ENCODE measurements at places on chromosomes 16 and 17.
A peak's percentile ranks its signal among the peaks of the same experiment; 100 is the strongest.

DNA sequence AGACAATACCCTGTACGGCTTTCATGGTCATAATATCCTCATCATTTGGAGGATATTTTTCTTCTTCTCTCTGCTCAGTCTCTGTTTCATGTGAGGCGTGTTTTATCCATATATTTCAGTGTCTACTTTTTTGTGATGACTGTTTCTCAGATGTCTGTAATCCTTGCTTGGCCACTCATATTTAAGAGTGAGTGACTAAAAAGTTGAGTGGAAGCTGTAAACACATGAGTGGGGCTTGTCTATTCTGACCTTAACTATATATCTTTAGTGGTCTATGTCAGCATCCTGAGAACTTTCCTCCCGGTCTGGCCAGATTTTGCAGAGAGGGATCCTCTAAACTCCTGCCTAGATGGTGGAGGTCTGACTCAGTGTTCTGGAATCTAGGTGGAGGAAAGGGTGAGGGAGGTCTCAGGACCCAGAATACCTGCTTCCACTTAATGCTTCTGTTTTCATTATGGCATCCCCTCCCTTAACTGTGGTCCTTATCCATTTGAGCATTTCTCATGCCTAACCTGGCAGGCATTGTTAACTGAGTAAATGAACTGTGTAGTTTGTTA is 6.0 kb downstream of the DDX19B start:
- no peak for DNase-seq

DNA sequence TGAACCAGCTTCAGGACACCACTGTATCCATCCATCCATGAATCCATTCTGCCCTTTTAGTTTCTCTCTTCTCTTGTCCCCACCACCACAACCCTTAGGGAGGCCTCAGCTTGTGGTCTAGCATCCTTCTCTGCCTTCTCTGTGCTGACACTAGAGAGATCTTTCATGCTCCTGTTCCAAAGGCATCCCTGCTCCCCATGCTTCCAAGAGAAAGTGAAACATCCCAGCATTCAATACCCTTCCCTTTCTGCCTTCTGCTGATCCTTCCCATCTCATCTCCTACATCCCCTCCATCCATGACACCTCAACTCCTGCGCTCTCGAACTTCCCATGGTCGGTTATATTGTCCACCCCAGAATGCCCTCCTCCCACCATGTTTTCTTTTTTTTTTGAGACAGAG is 10.0 kb downstream of the RAPGEFL1 start:
- no peak for DNase-seq

- no peak for DNase-seq
Observed at GRCh38 chr16:83615141-83615952, 192.4 kb upstream of the HSBP1 start.

DNA sequence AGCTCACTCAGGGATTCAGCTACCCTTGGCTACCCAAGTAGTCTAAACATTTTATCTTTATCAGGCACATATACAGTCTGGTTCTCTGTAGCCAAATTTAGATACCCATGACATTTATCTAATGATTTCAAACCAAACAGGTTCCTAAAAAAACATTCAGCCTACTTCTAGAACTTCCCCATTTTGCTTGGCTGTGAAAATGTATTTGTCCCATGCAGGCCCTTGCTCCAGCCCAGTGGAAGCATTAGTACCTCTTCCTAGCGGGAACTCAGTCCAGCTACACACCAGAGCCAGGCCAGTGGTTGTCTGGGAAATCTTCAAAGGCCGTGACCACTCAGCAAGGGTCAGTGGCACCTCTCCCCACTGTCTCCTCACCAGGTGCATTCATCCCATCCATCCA is 26.2 kb upstream of the NAGLU start:
- no peak for DNase-seq

GRCh38 chr17:49358641-49359247 is 3.3 kb downstream of the ZNF652 start:
- DNase-seq, result no peak

DNA sequence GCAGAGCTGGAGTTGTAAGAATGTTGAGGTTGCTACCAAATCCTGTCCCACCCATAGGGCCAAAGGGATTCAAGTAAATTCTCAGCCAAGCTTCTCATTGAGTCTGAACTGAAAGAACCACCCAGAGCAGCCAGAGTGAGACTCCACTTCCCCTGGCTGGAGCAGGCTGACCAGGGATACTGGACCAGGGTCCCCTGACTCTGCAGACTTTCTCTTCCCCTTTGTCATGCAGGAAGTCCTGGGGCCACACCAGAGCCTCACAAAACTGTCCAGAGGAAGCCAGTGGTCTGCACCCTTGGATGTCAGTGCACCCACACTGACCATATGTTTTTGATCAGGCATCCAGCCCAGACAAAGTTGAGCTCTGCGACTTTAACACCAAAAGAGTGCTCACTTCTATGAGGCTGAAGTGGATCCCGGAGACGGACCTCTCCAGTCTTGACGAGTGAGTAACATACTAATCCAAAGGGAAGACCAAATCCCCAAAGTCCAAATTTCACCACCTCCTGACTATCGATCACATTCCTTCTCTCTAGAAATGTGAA is 4.1 kb downstream of the NXN start:
- no peak for DNase-seq

DNA sequence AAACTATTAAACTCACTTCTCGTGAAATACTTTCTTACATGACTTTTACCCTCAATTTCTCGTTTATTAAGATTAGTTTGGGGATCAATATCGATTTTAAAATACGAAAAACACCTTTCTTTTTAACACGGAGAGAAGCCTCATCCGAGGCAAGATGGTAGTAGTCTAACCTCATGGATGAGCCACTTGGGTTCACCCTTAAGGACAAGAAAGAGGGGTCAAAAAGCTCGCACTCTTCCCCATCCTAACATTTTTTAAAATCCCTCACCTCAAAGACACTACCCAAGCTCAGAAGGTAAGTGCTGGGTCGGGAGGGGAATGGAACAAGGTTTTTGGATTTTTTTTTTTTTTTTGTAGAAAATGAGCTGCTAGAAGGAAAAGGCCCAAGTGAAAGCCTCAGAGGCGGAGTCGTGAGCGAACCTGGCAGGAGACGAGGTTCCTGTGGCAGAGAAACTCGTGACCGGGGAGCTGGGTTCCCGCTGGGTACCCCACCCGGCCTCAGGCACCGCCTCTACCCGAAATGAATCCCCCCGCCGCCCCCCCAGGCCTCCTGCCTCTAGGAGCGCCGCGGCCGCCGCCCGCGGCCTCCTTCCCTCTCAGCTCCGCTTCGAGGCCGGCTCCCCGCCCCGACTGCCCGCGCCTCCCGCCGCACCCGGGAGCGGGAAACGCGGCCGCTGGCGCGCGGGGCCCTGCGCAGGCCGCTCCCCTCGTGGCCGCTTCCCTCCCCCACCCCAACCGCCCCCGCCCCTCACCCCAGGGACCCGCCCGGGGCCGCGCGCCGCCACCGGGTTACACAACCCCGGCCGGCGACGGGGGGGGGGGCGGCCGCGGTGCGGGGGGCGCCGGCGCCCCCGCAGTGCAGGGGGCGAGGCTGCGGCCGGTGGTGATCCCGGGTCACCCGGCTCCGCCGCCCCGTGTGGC is 1.6 kb downstream of the NUFIP2 start:
- DNase-seq, result peak; percentile 55

DNA sequence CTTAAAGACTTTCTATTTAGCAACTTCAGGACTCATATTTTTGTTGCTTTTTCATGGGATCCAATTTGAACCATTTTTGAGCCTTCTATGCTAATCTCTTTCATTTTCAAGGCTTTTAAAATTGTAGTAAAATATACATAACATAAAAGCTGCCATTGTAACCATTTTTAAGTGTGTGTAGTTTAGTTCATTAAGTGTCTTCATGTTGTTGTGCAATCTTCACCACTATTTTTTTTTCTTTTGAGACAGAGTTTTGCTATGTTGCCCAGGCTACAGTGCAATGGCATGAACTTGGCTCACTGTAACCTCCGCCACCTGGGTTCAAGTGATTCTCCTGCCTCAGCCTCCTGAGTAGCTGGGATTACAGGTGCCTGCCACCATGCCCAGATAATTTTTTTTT is 451.6 kb downstream of the TMEM114 start:
- DNase-seq, result no peak

GRCh38 chr17:81378941-81379511 is 16.2 kb upstream of the BAHCC1 start:
- no peak for DNase-seq

GRCh38 chr16:66364117-66364958 is 2.2 kb upstream of the CDH5 start:
- peak; percentile 80 for DNase-seq

DNA sequence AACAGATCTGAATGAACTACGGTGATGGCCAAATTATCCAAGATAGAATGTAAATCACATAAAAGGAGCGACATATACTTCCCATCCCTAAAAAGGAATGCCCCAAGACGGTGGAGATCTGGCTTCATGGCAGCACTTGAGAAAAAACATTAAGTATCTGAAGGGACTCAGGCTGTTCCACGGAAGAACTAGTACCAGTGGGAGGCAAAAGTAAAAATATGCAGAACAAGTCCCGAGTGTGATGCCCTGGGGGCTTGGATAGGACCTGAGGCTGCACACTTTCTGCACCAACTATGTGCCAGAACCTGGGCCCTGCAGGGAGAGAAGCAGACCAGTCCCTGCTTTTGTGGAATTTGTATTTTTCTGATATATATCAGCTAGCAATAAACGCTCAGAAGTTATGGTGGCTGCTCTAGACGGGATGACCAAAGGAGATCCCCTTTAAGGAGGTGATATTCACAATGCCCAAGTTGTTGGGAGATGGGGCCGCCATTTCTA is 539 bp upstream of the CKLF start:
- no peak for DNase-seq

DNA sequence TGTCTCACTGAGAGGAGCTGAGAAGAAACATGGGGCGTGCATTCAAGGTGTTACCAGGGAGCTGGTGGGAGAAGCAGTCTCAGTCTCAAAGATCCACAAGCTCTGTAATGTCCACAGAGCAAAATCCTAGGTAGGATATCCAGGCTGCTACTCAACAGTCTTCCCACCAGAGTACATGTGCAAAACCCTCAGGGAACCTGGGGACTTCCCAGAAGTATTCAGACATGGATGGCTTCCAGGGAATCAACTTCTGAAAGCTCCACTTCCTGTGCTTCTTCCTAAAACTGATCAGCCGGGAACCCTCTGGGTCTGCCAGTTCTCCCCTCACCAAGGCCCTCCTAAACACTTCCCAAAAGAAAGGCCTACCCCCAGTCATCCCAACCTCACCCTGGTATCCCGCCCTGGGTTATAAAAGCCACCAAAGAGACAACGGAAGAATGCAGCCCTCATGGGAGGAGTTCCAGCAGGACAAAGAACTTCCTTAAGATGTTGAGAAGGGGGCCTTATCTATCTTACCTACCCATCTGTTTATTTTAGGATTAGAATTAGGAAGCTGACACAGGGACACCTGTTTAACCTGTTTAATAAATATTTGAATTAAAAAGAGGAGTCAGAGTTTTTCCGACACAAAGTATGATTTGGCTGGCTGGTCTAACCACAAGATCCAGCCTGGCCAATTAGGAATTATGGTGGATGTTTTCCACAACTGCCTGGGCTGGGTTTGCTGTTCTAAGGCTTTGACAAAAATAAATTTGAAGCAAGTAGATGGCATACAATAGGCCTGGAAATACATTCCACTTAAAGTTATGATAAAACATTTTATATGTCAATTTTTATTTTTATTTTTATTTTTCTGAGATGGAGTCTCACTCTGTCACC is 37.0 kb downstream of the CUEDC1 start:
- no peak for DNase-seq

DNA sequence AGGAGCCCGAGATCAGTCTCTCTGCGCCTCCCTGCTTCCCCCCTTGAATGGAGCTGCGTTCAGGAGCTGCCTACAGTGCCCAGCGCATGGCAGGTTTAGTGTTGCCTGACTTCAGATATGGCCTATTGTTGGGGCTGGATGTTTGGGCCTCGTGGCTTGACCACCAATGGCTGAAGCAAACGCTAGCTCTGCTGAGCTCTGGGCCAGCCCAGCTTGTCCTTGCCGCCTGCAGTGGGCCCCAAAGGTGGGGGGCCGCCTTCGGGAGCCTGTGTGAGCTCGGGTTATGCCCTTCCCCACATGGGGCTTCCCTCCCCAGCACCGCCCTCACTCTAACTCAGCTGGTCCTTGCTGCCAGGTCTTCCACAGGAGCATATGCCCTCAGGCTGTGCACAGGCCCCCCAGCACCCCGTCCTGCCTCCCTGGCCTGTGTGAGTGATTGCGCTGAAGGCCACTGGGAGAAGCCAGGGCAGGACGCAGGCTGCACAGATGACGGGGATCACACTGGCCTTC is 2.0 kb upstream of the METTL26 start:
- peak; percentile 49 for DNase-seq

GRCh38 chr16:84759061-84759460 is 59.3 kb downstream of the USP10 start:
- DNase-seq, result no peak

DNA sequence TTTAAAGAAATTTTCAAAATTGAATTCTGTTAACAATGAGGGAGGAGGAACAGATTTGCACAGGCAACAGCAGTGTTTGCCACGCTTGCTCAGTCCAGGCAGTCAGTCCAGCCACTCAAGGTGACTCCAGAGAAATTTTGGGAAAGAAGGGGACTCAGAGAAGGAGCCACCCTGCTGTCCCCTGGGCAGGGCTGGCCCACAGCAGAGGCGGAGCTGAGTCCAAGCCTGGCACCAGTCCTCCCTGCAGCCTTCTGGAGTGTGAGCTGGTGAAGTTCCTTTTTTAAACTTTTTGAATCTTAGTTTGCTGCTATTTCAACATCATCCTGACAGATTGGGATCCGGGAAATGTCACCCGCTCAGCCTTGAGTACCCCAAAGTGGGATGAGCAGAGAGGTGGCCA is 14.5 kb upstream of the SLC47A2 start:
- DNase-seq, result no peak

- DNase-seq, result no peak
Observed at GRCh38 chr17:36628576-36628975, 27.2 kb downstream of the MRM1 start.

- DNase-seq, result peak; percentile 64
Observed at GRCh38 chr16:58027161-58027915, 1.8 kb downstream of the MMP15 start.

DNA sequence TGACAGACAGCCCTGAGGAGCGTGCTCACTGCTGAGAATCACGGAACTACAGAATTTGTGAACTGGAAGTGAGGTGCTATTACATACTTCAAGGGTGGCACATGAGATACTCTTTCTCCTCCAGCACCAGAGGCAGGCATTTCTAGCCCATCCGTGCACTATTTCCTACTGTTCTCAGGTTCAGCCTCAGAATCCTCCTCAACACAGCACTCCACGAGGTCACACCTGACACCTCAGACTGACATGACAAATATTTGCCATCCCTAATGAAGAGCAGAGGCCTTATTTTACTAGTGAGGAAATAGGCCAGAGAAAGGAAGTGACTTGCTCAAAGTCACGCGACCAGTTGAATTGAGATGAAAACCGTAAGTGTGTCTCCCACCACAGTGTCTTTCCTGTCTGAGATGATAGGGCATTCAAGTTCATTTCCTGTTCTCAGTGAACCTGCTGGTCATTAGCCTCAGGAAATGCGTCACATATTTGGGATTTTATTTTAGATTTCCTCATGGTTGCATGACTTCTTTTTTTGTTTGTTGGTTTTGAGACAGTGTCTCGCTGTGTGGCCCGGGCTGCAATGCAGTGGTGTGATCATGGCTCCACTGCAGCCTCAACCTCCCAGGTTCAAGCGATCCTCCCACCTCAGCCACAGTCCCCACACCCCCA is 23.6 kb downstream of the SEZ6 start:
- DNase-seq, result no peak

Measured in G401 (cell line).